GM18507 (cell line): ENCODE measurements at places on chromosomes 1 and 21.

- DNase-seq: no peak
Observed at GRCh38 chr1:64790832-64791487, 46.1 kb downstream of the RAVER2 start.

DNA sequence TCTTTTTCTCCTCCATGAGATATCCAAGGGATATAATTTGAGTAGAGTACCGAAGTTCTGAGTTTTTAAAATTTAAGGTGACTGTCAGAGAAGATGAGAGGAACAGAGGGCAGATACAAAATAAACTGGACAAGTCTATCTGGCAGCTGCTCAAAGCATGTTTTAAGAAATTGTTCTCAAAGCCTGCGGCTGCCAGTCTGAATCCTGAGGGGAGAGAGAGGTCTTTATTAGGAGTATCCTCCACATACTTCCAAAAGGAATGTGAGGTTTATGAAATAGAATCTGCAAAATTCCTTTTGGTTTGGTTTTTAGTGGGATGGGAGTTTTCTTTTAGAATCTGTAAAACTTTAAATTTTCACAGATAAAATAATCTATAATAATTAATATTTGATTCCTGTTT is 41.3 kb downstream of the TTC13 start:
- no peak for DNase-seq

- DNase-seq: no peak
Observed at GRCh38 chr1:94609619-94610018, 68.1 kb upstream of the F3 start.

DNA sequence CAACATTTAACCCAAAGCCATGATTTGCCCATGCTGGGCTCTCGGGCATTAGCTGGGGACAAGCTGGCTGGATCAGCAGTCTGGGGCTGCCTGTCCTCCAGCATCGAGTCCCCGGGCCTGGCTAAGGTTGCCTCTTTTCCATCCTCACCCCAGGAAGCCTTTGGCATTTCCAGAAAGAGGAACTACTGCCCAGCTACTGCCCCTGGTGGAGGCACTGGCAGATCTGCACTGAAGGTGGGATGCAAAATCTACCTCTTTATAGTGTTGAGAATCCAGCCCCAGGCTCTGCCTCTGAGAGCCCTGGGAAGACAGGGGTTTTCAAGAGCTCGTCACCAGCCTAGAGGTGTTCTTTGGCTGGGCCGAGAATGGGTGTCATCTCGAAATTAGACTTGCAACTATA is 635.9 kb downstream of the MATN1 start:
- no peak for DNase-seq

- DNase-seq: no peak
Observed at GRCh38 chr1:61271412-61271789, 189.0 kb downstream of the NFIA start.

DNA sequence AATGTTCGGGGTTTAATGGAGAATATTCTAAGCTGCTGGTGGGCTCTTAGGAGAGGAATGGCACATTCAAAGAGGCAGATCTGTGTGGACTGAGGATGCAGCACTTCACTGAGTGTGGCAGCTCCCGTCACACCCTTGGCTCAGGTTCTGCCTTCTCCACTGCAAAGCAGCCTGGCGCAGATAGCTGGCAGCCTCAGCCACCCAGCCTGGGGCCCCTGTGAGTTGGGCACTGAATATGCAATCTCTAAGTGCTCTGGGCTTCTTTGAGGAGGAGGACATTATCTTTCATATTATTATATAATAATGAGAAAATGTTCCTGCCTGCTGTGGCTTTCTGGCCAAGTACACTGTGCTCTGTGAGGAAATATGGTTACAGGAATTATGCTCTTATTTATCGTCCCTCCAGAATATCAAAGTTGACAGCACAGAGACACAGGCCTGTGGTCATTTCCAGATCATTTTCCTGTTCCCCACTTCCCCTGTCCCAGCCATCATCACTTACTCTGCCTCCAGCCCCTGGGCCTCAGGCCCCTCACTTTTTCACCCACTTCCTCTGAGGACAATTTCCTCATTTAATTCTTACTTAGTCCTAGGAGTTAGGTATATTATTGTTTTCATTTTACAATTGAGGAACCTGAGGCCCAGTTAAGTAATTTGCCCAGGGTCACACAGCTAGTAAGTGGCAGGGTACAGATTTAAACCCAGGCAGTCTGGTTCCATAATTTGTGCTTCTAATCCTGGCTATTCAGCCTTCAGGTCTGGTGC is 53.6 kb downstream of the MAB21L3 start:
- no peak for DNase-seq

DNA sequence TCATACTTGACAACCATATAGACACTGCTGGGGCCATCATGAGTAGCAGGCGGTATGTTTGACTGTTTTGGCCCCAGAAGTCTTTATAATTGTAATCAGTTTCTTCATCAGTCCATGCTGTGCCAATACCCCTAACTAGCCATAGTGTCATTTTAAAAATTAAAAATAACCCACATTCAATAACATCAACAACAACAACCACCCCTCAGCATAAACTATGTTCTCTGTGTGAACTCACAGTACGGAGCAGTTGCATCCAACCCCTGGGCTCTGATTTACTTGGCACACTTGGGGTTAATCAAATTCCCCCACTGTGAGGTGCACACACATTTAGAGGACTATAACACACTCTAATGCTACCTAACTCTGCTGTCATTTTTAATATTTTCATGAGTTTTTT is 553.7 kb downstream of the USP25 start:
- DNase-seq: no peak

- no peak for DNase-seq
Observed at GRCh38 chr1:48026275-48026674, 29.1 kb upstream of the TRABD2B start.

DNA sequence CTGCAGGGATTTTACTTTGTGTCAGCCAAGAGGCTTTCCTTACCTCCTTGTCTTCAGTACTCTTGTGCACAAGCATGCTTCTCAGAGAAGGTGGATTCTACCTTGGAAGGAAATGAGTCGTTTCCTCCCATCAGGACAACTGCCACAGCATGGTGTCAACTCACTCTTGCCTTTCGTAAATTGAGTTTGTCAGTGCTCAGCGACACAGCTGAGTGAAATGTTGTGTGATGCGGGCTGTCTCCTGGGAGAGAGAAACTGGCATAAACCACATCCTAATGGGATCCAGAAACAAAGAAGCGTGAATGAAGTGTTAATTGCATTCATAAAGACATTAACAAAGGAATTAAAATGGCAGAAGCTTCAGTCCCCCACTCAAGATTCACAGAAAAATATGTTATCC is 51.5 kb upstream of the SLC22A15 start:
- no peak for DNase-seq

GRCh38 chr1:63046539-63046938 is 262.6 kb downstream of the ATG4C start:
- DNase-seq: no peak

GRCh38 chr1:47651311-47652089 is 213.7 kb downstream of the FOXD2 start:
- DNase-seq: no peak

DNA sequence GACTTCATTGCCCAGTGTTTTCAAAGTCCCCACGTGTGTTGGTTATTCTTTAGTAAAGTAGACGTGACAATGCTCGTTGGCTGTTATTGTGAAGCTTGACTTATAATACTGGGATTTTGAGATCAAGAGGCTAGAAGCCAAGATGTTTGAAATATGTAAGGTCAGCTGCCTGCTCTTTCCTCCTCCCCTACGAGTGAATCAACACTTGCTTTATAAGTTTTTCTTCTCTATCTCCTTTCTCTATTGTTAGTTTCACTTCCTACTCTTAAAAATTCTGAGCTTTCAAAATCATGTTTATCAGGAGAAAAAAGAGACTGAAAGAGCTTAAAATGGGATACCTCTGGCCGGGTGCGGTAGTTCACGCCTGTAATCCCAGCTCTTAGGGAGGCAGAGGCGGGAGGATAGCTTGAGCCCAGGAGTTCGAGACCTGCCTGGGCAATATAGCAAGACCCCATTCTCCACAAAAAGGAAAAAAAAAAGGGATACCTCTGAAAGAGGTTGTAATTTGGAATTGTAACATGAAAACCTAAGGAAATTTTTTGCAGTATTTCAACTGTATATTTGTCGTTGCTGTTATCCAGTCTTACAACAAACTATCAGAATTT is 72.0 kb downstream of the EPB41 start:
- DNase-seq: no peak

DNA sequence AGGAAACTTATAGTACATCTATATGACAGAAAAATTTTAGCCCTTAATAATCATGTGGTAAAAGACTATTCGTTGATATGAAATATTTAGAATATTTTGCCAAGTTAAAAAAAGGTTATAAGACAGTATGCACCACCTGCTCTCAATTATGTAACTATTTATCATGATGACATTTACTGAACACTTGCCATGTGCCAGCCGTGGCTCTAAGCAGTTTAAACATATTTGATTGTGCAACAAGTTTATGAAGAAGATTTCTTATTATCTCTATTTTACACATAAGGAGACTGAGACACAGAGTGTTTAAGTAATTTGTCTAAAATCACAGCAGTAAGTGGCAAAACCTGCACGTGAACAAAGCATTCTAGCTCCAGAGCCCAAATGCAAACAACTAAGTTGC is 199.3 kb upstream of the JUN start:
- DNase-seq: no peak

DNA sequence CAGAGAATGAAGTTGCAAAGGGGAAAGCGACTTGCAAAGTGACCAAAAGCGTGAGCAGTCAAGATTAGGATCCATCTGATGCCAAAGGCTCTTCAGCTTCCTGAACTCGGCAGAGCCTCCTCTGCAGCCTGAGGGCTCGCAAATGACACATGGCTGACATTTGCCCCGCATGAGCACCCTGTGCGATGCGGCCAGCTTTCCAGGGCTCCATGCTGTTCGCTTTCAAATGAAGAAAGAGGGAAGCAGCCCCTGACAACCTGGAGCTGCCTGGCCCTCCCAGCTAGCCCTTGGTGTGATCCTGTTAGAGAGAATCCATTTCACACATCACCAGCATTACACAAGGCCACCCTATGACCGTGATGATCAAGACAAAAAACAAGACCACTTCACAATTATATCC is 20.2 kb upstream of the FAM131C start:
- no peak for DNase-seq

GRCh38 chr21:46221664-46222435 is 6.7 kb downstream of the LSS start:
- DNase-seq: no peak

GRCh38 chr1:163195728-163196448 is 6.8 kb downstream of the RGS5 start:
- no peak for DNase-seq

GRCh38 chr21:31566611-31567010 is 92.9 kb upstream of the SOD1 start:
- no peak for DNase-seq

- DNase-seq: no peak
Observed at GRCh38 chr1:1014799-1015681, 1.7 kb downstream of the ISG15 start.

DNA sequence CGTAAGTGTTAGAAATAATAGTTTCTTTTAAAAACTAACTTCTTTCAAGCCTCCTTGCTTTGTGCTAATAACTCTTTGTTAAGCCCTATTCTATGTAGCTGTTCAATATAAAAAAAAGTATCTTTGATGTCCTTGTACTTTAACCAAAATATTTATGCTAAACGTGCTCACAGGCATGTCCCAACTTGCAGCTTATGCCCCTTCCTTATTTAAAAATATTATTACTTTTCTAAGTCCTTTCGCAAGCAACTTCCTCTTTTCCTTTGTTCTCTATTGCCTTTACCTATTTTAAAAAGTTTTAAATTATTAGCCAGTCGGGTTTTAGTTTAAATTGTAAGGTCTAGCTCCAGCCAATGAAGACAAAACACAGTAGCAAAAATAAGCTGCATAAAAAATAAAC is 43.4 kb upstream of the NBPF3 start:
- no peak for DNase-seq

GRCh38 chr1:219414250-219414649 is 198.7 kb downstream of the ZC3H11B start:
- DNase-seq: no peak

DNA sequence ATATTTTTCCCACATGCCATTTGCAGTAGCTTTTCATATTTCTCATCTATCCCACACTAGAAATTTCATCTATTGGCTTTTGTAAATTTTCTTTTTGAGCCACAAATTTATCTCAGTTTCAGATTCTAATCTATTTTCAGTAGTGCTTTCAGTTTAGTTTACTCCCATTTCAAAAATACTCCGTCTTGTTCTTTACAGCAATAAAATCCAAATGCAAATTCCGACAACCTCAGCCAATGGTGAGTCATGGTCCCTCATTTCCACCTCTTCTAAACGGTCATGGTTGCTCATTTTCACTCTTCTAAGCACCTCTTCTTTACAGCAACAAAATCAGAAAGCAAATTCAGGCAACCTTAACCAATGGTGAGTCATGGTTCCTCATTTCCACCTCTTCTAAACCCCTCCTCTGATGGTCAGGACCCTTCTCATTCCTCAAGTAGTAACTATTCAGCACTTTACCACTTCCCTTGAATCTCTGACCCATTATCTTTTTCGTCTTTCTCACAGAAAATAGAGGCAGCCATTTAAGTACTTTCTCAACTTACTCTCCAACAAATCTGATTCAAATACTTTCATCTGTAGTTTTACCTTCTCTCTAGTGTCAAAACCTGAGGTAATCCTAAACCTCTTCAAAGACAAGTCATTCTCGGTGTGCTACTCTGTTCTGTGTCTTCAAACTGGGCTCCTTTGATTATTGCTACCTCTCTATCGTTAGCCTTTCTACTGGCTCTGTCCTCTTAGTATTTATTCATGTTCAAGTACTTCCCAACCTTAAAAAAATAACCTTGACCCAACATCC is 34.4 kb downstream of the C21orf91 start:
- no peak for DNase-seq

DNA sequence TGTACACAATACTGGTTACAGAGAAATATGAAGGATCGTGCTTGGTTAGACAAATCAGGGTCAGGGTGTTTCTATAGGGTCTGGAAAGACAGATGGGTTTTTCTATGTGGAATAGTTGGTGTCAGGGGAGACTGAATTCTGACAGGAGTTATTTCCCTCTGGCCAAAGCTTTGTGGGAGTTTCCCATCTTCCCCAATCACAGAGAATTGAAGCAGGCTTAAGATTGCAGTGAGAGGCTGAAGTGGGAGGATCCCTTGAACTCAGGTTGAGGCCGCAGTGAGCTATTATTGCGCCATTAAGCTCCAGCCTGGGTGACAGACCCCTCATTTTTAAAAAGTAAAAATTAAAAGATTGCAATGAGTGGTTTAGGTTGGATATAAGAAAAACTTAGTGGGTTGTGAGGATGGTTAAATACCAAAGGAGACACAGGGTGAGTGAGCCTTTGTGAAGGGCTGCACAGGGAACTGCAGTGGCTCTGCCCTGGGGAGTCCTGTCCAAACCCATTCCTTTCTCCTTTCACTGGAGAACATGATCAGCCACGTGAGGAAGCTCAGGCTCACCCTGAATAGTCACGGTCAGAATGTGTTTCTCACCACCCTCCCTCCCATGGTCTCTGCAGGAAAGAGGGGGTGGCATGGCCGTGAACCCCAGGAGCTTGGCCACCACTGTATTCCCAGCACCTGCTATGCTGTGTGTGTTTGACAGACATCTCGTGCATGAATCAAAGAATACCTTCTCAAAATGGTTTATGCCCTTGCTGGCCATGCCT is 101.2 kb downstream of the INTS7 start:
- DNase-seq: no peak

GRCh38 chr1:212922016-212922415 is 28.3 kb upstream of the VASH2 start:
- DNase-seq: no peak

- DNase-seq: no peak
Observed at GRCh38 chr1:52588535-52588934, 13.6 kb upstream of the GPX7 start.

GRCh38 chr21:33959680-33960079 is 44.1 kb upstream of the ATP5PO start:
- no peak for DNase-seq
